Panc1 (cell line): ENCODE measurements at places on chromosomes 4 and X. TPM values are rescaled to one million over a fixed set of nuclear protein-coding genes. Genes with fewer than 3 reads are reported as not detected.

Gene HSD17B13
- total RNA-seq: 0.13 TPM

Gene SLC16A2
- 34.5 TPM for total RNA-seq

Gene CDKL2
- total RNA-seq: 5.7 TPM

Gene SLC10A7
- total RNA-seq: 1.5 TPM

Gene SMIM14
- 48.2 TPM for total RNA-seq
